ENCODE measurements at places on chromosomes 6 and 20.

GRCh38 chr6:85628353-85628752, 14.3 kb downstream of the SYNCRIP start:
- DNase-seq, result no peak

GRCh38 chr20:44284032-44284431, 27.0 kb downstream of the FITM2 start:
- no peak for DNase-seq

DNA sequence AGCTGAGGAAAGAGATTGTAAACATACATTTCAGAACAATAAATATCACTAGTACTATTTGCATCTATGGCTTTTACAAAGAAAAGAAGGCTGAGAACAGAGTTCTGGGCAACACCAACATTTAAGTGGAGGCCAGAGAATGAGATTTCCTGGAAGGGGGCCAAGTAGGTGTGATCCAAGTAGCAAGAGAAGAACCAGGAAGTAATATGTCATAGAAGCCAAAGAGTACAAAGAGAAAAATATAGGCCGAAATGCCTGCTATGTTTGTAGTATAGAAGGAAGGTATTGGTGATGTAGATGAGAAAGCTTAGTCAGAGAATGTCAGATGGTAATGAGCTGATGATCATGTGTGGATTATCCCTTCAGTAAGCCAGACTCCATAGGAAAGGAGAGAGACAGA, 94.5 kb downstream of the PERP start:
- DNase-seq, result peak; percentile 79

GRCh38 chr6:157574851-157575424, 193.9 kb downstream of the ZDHHC14 start:
- DNase-seq, result no peak

DNA sequence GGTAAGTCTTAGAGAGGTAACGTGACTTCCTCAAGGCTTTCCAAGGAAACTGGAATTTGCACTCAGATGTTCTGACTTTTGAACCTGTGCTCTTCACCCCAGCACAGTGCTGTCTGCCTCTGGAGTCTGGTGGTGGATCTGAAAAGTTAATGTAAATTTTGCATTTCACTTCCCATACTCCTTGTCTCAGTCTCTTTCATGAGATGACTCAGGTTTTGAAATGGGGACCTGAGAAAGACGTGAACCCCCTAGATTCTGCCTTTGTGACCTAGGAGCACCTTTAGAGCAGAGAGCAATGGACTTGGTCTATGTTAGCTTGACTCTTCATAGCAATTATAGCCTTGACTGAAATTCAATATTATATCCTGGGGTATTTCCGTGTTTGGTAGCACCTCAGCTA, 223.0 kb downstream of the QKI start:
- no peak for DNase-seq

- no peak for DNase-seq
Measured at GRCh38 chr6:12950976-12951375, 234.4 kb downstream of the PHACTR1 start.

- no peak for DNase-seq
Measured at GRCh38 chr20:59411170-59411569, 110.8 kb downstream of the EDN3 start.

DNA sequence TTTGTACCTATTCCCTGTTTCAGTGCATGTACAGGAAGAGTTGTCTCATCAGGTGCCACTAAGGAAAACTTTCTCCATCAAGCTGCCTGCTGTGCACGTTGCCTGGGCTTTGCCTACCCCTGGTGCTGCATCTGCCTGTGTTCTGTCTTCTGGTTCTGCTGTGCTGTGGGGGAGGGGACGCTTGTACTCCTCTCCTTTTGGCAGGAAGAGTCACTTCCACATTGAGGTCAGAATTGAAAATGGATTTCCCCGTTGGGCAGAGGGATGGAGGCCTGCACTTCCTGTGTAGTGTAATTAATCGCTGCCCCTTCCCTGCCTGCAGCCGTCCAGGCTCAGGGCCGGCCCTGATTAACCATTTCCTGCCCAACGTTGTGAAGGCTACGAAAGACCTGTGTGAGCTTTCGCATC, 153.3 kb downstream of the SCML4 start:
- DNase-seq, result no peak

- DNase-seq, result no peak
Measured at GRCh38 chr6:55819811-55820210, 55.6 kb downstream of the BMP5 start.

GRCh38 chr6:136118787-136119186, 131.3 kb downstream of the MTFR2 start:
- no peak for DNase-seq

GRCh38 chr6:23325065-23325464, 755.7 kb downstream of the HDGFL1 start:
- DNase-seq, result no peak

DNA sequence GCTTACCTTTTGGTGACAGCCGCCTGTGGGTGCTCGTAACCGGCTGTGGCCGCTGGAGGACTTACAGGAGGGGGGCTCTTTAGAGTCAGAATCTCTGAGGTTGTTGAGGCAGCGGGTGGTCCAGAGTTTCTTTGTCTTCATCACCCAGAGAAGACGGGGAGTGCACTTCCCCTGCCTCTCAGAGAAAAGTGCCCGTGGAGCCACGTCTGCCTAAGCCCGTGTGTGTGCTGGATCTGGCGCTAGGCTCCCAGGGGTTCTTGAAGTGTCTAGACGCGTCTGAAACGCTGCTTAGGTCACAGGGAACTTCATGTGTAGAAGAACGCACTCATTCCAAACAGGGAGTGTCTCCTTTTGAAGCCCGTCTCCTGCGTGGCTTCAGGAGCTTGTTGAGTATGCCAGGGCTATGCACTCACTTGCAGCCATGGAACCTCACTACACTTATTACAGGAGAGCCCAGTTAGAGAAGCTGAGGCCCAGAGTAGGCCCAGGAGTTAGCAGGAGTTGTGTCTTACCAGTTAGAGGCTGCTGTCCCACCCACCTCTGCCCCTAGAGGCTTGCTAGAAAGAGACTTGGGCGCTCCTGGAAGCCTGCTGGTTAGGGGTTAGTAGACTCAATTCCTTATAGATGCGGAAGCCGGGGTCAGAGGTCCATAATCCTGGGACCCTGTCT, 1.3 kb downstream of the LSM14B start:
- peak; percentile 56 for DNase-seq

GRCh38 chr6:130547723-130548122, 181.9 kb downstream of the TMEM200A start:
- DNase-seq, result no peak

Data from epithelial cell of esophagus (primary cell).